ENCODE measurements at places on chromosomes 2 and 18. TPM values are rescaled to one million over a fixed set of nuclear protein-coding genes. Genes with fewer than 3 reads are reported as not detected.

CABYR gene
- 0.95 TPM for total RNA-seq

IL36B gene
- not detected for total RNA-seq

RUFY4 gene
- 2.1 TPM for total RNA-seq

ARHGEF33 gene
- total RNA-seq, result 0.28 TPM

- H3K4me1 ChIP-seq, result no peaks in the 10 kb centered on the region
- no peak overlapping the region for H3K4me3 ChIP-seq
- H3K27me3 ChIP-seq, result no peaks in the 10 kb centered on the region
Measured at GRCh38 chr18:78738076-78738690, 241.4 kb upstream of the SALL3 start.

- no peak overlapping the region for H3K4me3 ChIP-seq
- DNase-seq, result no peak
- no peaks in the 10 kb centered on the region for H3K4me1 ChIP-seq
- no peaks in the 10 kb centered on the region for H3K36me3 ChIP-seq
- H3K27me3 ChIP-seq, result peaks cover 19% of the 10 kb centered on the region
Measured at GRCh38 chr2:29262681-29263260, 147.6 kb downstream of the CLIP4 start.

DNA sequence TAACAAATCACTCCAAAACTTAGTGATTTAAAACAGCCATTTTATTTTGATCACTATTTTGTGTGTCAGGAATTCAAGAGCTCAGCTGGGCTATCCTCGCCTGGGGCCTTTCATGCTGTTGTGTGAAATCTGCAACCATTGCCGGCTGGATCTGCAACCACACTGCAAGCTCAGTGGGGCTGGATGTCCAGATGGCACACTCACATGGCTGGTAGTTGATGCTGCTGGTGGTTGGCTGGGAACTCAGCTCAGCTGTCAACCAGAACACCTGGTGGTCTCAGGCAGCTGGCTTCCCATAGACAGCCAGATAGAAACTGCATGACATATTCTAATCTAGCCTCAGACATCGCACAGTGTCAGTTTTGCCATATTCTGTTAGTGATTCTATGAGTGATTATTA, 30.6 kb upstream of the AP1S3 start:
- no peak for DNase-seq
- H3K27me3 ChIP-seq, result no peaks in the 10 kb centered on the region
- peaks cover 30% of the 10 kb centered on the region for H3K36me3 ChIP-seq
- no peak overlapping the region for H3K4me3 ChIP-seq

GRCh38 chr2:64770781-64771334, 117.1 kb upstream of the SERTAD2 start:
- peaks cover 11% of the 10 kb centered on the region for H3K27me3 ChIP-seq
- no peak for DNase-seq
- H3K27ac ChIP-seq, result no peak overlapping the region
- H3K36me3 ChIP-seq, result no peaks in the 10 kb centered on the region
- no peak overlapping the region for H3K4me3 ChIP-seq

GRCh38 chr2:220215785-220216184, 588.4 kb downstream of the SLC4A3 start:
- no peaks in the 10 kb centered on the region for H3K27me3 ChIP-seq
- no peak overlapping the region for H3K27ac ChIP-seq
- H3K36me3 ChIP-seq, result no peaks in the 10 kb centered on the region
- no peak overlapping the region for H3K4me3 ChIP-seq
- no peak for DNase-seq
- no peaks in the 10 kb centered on the region for H3K4me1 ChIP-seq

- no peak for DNase-seq
- peaks cover 3% of the 10 kb centered on the region for H3K27me3 ChIP-seq
- H3K36me3 ChIP-seq, result no peaks in the 10 kb centered on the region
- no peak overlapping the region for H3K27ac ChIP-seq
- H3K4me1 ChIP-seq, result peaks cover 3% of the 10 kb centered on the region
Measured at GRCh38 chr2:11581124-11581796, 47.4 kb downstream of the GREB1 start.

Measured in activated CD4-positive, alpha-beta memory T cell treated with anti-CD3 and anti-CD28 coated beads, Interleukin-2, amount 10 ng/mL, durations not matched to agents 7 days and 5 days (primary cell).